ENCODE measurements at places on chromosomes 7 and 10.

DNA sequence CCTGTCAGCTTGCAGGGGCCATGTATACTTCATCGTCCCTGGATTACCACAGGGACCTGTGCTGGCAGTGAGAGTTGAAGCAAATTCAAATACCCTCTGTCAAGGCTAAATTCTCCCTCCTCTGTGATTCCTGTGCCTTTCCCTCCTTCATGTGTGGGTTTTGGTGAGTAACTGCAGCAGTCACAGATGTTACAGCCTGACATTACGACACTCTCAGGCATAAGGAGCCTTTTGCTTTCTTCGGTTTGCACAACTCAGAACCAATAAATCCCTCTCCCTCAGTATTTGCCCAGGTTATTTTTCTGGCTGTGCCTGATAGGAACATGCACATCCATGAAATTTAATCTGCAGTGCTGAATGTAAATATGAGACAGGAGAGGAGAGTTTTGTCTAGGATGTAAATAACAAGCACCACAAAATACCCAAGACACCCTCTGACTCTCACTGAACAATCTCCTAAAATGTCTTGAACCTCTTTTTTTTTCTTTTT lies 997.2 kb upstream of the GHITM start:
- no peak for DNase-seq

DNA sequence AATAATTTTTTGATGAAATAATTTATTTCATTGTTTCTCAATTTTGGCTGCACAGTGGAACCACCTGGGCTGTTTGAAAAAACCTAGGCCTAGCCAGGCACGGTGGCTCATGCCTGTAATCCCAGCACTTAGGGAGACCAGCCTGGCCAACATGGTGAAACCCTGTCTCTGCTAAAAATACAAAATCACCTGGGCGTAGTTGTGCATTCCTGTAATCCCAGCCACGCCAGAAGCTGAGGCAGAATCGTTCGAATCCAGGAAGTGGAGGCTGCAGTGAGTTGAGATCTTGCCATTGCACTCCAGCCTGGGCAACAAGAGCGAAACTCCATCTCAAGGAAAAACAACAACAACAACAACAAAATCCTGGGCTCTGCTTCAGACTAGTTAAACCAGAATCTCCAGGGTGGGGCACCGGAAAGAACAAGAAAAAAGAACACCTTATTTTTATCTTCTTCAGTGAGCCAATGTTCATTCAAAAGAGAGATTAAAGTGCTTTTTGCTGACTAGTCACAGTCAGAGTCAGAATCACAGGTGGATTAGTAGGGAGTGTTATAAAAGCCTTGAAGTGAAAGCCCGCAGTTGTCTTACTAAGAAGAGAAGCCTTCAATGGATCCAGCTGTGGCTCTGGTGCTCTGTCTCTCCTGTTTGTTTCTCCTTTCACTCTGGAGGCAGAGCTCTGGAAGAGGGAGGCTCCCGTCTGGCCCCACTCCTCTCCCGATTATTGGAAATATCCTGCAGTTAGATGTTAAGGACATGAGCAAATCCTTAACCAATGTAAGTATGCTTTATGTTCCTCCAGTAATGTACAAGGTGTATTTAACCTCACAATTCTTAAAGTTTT lies at the start of gene CYP2C18:
Gene CYP2C18, plus strand, starts transcription at position 516 of the 841 bp plus-strand sequence. Its CDS starts 91 bp downstream, at position 607.
- no peak for DNase-seq

DNA sequence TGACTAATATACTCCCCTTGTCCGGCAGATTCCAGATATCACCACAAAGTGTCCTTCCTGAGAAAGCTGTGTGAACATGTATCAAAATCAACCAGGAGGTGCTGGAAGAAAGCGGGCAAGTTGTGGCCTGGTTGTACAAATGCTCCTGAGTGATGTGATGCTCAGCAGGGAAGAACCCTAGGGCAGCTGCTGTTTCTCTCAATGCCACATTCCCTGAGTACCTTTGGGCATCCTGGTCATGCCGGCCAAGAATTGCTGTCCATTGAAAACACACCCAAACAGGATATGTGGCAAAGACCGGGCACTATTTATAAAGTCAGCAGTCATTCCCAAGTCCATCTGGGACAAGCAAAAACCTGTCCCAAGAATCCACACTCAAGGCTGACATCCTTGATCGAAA lies 7.8 kb upstream of the ADCY1 start:
- no peak for DNase-seq

GRCh38 chr7:111232249-111233084 lies 141.5 kb downstream of the LRRN3 start:
- DNase-seq, result peak; percentile 28

GRCh38 chr10:113177156-113177935 lies 227.3 kb downstream of the TCF7L2 start:
- no peak for DNase-seq

DNA sequence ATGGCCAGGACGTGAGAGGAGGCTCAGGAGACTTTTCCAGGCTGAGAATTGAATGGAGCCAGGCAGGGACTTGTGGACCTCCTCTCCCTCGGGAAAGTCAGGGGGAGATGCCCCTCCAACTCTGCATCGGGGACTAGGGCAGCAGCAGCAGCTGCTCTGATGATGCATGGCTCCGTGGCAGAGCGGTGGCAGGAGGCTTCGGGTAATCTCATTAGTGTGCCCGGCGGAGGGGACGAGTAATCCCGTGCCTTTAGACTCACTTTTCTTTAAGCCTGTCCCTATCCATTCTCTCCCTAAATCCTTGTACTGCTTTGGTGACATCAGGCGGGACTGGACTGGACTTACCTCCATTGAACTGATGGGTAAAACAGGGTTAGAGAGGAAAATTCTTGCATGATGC lies 75.1 kb downstream of the ZMIZ1 start:
- no peak for DNase-seq

DNA sequence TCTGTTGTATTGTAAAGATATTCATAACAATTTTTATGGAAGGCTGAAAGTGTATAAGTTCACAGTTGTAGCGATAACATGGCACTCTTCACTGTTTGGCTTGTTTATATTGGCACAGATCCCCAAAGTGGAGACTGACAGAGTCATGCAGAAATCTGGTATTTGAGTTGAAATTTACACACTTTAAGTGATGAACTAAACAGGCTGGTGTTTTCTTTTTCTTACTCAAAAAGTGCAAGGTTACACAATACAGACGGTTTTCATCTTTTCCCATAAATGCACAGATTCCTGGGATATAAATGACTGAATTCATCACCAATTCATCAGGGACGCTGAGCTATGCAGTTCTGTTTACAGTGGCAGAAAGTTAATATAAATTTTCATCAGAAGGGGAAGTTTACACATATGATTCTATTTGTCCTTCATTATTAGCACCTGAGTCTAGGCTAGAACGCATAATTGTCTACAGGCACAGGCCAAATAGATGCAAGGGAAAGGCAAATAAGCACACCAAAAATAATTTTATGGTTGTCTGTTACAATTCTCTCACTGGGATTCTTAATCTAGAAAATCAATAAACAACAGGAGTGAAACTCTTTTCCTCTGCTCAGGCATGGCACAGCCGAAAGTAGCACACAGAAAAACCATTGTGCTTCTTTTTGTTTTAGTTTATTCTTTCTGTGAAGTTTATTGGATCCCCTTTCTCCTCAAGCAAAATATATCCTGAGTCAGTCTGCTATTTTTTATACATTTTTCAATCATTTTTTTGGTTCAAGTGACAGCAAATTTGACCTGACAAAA lies 88.0 kb downstream of the FOXP2 start:
- no peak for DNase-seq

DNA sequence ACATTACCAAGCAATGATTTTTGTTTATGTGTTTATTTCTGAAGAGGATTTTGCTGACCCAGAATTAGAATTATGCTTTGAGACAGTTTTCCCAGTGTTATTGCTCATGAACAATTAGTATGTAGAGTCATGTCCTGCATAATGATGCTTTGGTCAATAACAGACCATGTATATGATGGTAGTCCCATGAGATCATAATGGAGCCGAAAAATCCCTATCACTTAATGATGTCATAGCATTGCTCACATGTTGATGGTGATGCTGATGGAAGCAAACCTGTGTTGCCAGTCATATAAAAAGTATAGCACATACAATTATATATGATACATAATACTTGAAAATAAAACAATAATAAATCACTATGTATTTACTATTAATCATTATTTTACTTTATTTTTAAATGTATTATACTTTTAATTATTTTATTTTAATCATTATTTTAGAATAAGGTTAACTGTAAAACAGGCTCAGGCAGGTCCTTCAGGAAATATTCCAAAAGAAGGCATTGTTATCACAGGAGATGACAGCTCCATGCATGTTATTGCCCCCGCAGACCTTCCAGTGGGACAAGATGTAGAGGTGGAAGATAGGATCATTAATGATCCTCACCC lies 33.5 kb downstream of the AHR start:
- no peak for DNase-seq

DNA sequence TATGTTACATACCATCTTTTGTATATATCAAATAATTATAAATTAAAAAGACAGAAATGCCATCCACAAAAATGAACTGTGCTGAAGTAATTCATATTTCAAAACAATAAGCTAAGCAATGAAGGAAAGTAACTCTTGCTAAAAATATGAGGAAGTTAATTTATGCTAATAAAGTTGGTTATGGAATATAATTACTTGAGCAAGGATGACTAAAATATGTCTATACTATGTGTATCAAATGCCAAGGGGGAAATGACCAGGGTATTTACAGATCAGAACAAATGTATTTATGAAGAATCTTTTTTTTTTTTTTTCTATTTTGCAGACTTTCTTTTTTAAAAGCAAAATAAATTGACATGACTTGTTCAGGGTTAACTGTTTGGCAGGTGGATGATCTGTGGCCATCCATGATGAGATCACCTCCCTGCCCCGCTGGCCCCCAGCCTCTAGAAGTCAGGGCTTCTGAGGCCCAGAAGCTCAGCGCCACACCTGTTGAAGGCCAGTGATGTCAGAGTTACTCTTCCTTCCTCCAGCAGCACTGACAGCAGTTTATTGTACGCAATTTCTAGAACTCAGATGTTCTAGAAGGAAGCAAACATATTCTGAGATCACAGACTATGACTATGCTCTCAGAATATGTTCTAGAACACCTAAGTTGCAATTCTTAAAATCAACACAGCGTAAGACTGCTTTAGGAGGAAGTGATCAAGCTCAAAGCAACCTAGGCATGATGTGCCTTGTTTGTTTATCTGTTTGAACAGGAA lies 196.1 kb upstream of the KLF14 start:
- DNase-seq, result no peak

DNA sequence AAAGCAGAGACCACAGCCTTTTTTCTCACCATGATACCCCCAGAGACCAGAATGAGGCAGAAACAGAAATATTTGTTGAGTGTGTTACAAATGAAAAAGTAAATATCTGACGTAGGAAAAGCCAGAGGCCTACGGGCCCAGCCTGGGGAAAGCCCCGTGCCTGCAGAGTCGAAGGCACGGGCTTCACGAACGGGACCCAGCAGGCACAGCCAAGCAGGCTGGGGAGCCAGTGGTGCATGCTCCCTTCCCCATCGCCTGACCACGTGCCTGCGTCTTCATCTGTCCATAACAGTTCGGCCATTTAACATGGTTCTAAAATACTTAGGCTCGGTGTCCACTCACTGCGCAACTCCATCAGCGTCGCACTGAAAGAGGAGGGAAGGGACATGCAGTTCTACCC lies 50.8 kb downstream of the SLIT1 start:
- DNase-seq, result no peak

GRCh38 chr10:65342245-65342644 lies 1583.6 kb upstream of the LRRTM3 start:
- no peak for DNase-seq

DNA sequence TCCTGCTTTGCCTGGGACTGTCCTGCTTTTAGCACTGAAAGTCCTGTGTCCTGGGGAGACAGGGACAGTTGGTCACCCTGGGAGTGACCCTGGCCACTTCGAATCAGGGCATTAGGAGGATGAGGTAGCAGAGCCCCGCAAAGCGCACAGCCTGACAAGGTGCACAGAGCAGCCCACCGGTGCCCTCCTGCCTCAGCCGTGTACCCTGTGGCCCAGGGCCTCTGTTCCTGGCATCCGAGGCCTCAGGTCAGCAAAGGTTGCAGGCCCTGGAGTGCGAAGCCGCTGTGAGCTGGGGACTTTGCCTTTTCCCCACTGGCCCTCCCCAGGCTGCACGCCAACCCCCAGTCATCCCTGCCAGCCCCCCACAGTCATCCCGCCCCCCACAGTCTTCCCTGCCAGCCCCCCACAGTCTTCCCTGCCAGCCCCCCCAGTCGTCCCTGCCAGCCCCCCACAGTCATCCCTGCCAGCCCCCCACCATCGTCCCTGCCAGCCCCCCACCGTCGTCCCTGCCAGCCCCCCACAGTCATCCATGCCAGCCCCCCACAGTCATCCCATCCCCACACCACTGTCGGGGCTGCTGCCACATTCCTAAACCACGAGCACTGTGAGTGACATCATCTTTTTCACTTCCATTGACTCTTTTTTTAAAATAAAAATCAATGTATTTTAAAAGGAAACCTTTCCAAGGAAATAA lies 91.8 kb downstream of the RGS10 start:
- no peak for DNase-seq

GRCh38 chr7:503575-504111 lies 16.0 kb downstream of the PDGFA start:
- DNase-seq, result no peak

GRCh38 chr7:156480671-156481070 lies 159.9 kb upstream of the RNF32 start:
- no peak for DNase-seq

GRCh38 chr10:130857631-130858295 lies 453.8 kb downstream of the TCERG1L start:
- no peak for DNase-seq

DNA sequence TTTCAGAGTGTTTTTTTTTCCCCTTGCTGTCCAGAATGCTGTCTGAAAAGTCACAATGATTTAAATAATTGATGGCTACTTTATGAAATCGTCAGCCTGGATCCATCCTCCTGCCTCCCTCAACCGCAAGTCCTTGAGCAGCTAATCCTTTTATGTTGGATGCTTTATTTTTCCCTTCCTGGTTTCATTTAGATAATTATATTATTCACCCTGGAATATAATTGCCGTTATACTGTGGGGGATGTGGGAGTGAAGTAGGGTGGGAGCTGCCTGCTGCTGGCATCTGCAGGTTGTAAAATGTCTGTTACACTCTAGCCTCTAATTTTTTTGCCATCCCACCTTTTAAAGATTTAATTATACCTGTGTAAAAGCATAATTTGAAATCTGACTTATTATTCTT lies 290.5 kb upstream of the LRGUK start:
- DNase-seq, result no peak

DNA sequence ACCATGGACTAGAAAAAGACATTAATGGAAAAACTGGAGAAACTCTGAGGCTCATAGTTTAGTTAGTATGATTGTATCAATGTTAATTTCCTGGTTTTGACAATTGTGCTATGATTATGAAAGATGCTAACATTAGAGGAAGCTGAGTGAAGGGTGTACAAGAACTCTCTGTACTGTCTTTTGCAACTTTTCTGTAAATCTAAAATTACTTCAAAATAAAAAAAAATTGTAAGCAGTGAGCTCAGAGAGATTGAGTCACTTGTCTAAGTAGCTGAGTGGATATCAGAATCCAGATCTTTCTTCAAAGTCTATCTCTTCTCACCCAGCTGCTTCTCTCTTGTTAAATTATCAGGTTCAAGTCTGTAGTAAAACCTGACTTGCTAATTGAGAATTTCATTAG lies 181.1 kb downstream of the PLCE1 start:
- no peak for DNase-seq

- peak; percentile 57 for DNase-seq
These were observed 38.2 kb downstream of the TNS3 start for GRCh38 chr7:47543714-47544113.
